Activated naive CD4-positive, alpha-beta T cell treated with anti-CD3 and anti-CD28 coated beads for 36 hours (primary cell): ENCODE measurements at places on chromosomes 4 and X. TPM values are rescaled to one million over a fixed set of nuclear protein-coding genes. Genes with fewer than 3 reads are reported as not detected.

GRCh38 chr4:163440040-163440439, 33.5 kb downstream of the TKTL2 start:
- DNase-seq = no peak

FAM184B gene
- not detected for total RNA-seq

SSX3 gene
- total RNA-seq = not detected

PHF8 gene
- total RNA-seq = 51.7 TPM
